ENCODE measurements at places on chromosomes 3 and 15.

- no peak for DNase-seq
These were observed 86.3 kb downstream of the FBXL22 start for GRCh38 chr15:63683343-63683951.

DNA sequence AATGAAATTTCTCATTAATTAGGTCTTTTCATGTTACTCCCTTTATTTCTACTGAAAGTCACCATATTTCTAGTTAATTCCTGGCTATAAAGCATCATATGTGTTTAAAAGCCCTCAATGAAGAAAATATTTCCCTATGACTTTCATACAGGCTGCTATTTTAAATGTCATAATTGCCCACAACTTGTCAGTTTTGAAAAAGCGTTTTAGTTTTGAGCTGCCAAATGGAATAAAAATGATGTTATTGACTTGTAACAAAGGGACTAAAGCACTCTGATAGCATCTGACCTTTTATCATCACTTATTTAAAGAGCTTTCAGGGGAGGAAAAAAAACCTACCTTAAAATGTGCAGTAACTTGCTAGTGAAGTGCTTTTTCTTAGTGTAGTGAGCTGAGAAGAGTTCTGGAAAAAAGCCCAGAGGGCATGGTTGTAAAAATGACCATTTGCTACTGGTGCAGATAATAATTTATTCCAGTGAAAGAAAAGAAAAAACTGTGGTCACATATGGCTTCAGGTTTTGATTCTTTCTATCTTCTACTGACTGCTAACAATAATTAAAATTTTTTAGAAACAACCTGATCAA, 877.2 kb downstream of the CADM2 start:
- no peak for DNase-seq

GRCh38 chr3:191500892-191501291, 39.9 kb downstream of the PYDC2 start:
- DNase-seq: no peak

DNA sequence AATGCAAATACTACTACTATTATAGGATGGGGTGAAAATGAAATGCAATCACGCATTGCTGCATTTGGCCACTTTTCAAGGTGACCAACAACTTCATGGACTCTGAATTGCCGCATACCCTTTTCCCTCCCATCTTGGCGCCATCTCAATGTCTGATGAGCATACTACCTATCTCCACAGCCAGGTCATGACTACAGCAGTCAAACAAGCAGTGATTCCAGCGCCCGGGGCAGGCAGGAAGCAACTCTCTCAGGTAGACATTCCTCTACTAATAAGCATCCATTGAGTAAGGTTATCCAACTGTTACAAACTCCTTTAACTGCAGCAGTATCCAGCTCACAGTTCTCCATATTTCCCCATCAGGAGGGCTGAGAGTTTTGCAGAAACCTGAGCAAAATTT, 155.4 kb downstream of the ADAMTS17 start:
- DNase-seq: no peak

- DNase-seq: no peak
These were observed 32.3 kb upstream of the ARNT2 start for GRCh38 chr15:80371924-80372323.

All from NCI-H1436 (cell line).